Stimulated activated CD8-positive, alpha-beta memory T cell treated with anti-CD3 and anti-CD28 coated beads, Interleukin-15, amount 100 ng/mL, for 48 hours (primary cell): ENCODE measurements at places on chromosomes 12 and 14.

DNA sequence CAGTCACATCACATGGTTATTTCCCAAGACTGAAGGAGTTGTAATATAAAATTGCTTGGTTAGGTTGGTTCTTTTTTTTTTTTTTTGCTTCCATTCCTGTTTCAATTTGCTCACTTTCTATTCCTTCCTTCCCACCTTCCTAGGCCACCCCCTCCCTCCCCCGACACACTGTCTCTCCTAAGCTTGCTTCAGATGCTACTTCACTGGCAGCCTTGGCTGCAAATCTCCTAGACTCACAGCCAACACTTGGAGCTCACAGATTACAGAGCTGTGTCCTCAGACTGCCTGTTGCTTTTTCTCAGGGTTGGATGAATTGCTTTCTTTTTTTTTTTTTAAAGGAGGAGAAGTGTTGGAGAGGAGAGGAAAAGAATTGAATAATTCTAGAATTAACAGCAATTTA, 77.3 kb upstream of the GRIN2B start:
- DNase-seq = no peak

DNA sequence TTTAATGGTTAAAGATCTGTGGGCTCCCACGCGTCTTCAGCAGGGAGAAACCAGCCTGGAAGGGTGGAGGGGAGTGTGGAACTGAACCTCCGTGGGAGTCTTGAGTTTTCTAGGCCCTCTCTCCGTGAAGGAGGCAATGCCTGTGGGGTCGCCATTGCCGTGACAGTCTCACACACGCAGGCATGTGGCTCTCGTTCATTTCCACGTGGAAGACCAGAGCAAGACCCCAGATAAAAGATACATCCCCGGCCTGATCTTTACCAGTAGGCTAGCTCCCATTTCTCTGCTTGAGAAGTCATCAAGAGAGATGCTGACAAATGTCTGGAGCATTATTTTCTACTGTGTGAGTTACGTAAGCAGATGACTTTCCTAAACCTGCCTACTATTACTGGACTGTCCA, 491.7 kb upstream of the LMO3 start:
- DNase-seq = no peak

- DNase-seq = no peak
Observed at GRCh38 chr12:25115677-25116076, 79.3 kb downstream of the DNAI7 start.

DNA sequence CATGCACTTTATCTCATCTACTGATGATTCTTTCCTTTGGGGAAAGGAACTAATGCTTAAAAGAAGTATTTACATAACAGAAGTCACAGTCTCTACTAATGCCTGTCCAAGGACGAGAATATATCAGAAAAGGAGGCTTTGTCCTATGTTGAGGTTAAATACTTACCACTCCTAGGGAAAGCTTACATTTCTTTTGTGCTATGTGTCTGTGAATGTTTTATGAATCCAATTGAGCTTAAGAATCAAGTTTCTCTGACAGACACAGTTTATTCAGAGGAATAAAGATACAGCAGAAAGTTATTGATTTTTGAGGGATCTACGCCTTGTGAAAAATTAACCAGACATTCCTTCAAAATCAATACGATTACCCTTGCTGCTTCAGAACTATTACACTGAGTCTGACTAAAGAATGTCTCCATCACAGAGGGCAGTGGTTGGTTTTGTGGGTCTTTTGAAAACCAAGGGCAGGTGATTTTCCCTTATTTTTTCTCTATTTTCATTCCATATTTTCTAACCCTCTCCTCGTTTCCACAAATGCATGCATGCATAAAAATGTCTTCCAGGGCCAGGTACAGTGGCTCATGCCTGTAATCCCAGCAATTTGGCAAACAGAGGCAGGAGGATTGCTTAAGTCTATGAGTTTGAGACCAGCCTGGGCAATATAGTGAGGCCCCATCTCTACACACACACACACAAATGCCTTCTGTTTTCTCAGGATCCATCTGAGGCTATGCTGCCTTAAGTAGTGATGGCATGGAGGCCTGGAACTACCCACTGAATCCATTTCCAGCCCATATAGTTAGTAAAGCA, 1095.1 kb downstream of the GALC start:
- no peak for DNase-seq

- no peak for DNase-seq
Observed at GRCh38 chr14:58297412-58297761, 968 bp upstream of the ARID4A start.

DNA sequence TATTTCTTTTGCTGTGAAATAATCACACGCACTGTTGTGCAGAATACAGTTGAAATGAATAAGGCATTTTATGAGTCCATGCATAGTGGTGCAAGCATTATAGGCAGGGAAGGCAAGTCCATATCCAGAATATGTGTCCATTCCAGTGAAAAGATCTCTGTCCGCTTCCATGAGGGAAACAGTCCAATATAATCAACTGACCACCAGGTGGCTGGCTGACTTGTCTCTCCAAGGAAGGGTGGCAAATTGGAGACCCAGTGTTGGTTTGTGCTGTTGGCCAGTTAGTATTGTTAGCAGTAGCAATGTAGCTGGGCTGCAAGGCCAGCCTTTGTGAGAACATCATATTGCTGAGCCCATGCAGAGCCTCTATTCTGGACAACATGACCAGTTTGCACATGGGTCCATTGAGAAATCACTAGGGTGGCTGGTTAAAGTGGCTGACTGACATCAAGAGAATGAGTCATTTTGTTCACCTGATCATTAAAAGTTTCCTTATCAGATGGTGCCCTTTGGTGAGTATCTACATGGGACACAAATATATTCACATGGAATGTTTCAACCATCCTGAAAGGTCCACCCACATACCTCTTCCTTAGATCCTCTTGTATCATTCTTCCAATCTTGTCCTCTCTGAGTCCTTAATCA, 17.3 kb upstream of the YAF2 start:
- no peak for DNase-seq

DNA sequence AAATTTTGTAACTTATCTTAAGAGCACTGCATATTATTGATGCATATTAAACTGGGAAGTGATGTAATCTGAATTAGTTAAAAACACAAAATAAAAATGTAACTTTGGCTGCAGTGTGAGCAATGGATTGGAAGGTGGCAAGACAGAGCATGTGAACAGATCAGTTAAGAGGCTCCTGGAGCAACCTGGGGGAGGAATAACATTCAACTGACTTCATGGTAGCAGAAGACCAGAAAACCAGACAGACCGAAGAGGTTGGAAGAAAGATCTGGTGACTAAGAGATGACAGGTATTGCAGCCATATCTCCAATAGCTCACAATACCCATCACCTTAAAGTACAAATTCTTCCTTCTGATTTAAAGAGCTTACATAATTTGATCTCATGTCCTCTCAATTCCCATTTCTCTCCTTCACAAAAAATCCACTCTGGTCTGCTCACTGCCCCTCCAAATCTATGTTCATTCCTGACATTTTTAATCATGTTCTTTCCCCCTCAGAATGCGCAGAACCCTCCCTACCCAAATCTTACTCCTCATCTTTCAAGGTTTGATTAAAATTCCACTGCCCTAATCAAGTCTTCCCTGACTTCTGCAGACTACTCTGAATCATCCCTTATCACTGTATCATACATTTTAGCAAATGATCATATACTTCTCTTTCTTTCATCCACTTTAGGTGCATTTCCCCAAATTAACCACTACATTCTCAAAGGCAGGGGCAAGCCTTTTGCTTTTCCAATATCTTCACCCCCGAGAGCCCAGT, 51.5 kb downstream of the DUSP16 start:
- DNase-seq = no peak

DNA sequence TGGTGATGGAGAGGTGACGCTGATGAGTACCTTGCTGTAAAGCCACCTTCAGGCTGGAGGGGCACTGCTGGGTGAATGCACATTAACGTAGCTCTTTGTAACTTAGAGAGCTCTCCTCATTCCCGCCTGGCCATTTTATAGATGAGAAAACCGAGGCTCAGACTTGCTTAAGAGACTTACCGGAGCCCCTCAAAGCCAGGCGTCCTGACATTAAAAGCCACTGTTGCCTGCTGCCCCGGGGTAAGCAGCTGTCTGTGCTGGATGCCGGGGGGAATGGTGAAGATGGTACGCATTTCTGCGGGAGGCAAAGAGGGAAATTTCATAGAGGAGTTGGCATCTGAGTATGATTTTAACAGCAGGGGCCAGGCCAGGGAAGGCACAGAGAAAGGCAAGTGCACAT, 49.6 kb upstream of the VRK1 start:
- DNase-seq = no peak

DNA sequence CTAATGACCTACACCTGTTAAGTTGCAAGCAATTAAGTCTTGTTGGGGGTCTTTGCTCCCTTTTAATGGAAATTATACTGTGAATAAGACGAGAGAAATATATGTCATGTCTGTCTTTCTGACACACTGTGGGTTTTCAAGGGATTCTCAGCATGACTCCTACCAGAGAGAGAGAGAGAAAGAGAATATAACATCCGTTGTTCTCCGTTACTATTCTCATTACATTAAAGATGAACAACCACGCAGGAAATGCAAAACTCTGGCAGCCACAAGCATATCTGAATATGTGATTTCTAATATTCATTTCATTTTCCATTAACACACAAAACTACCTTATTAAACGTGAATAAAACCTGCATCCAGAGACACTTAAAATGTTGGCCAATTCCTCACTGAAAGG, 67.3 kb upstream of the EGLN3 start:
- DNase-seq = no peak

- no peak for DNase-seq
Observed at GRCh38 chr14:99792210-99792535, 1.0 kb upstream of the EML1 start.

DNA sequence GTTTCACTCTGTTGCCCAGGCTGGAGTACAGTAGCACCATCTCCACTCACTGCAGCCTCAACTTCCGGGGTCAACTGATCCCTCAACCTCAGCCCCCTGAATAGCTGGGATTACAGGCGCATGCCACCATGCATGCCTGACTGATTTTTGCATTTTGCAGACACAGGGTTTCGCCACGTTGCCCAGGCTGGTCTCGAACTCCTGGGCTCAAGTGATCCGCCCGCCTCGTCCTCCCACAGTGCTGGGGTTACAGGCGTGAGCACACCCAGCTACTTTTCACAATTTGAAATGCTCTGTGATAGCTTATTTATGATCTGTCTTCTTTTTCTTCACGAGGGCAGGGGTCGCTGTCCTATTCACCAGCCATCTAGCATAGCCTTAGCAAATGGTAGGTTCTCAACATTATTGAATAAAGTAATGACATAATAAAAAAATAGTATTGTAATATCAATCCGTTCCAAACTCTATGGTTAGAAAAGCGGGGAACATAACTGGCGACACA, 477 bp upstream of the DDX47 start:
- DNase-seq = no peak

GRCh38 chr14:74085047-74085637, 386 bp downstream of the LIN52 start:
- DNase-seq = peak; percentile 28

GRCh38 chr12:51814311-51815088, 34.0 kb downstream of the FIGNL2 start:
- peak; percentile 51 for DNase-seq

GRCh38 chr12:92216092-92216491, 70.4 kb upstream of the BTG1 start:
- DNase-seq = no peak

- no peak for DNase-seq
Observed at GRCh38 chr12:5171701-5172100, 128.0 kb downstream of the KCNA5 start.

DNA sequence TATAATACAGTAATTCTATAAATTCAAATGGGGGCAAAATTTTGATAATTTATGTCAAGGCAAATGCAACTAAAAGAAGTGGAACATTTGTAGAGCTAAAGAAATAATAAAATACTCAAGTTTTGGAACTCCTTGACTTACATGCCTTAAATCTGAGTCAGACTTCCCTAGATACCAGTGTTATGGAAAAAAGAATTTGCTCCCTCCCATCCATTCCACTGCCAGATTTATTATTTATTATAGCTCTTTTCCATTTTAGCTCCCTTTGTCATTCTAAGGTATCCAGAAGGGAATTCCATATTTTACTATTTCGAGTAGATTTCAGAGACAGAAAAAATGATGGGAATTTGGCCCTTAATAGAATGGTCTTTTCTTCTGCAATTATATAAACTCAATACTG, 44.0 kb downstream of the RHOJ start:
- no peak for DNase-seq

- DNase-seq = no peak
Observed at GRCh38 chr12:43255522-43256111, 296.4 kb downstream of the ADAMTS20 start.

DNA sequence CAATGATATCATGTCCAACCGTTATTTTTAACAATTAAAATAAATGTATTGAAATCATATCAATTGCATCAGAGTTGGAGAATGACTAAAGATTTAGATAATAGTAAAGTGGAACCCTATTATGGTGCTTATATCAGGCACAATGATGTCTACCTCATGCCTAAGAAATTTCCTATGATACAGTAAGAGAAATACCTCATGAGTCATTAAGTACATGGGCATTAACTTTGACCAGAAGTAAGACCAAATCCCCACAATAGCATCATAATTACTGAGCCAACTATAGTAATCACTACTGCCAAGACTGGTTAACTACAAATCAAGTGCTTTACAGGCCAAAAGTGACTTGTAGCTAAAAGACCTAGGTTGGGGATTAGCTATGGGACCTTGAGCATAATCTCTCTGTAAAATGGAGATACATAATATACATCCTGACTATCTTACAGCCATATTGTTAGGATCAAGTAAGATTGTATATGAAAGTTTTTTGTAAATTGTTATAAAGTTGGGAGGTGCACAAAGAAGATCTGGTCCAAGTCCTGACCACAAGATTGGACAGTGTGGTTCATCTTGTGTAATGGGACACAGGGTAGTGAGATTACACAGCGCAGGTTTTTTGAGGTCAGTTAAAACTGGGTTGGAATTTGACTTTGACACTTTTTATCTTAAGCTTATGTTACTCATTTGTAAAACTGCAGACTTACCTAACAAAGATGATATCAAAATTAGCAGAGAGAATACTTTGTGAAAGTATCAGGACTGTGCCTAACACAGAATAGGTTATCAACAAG, 60.5 kb downstream of the ERGIC2 start:
- DNase-seq = no peak

GRCh38 chr12:122837306-122838265, 2.3 kb downstream of the HIP1R start:
- DNase-seq = no peak

DNA sequence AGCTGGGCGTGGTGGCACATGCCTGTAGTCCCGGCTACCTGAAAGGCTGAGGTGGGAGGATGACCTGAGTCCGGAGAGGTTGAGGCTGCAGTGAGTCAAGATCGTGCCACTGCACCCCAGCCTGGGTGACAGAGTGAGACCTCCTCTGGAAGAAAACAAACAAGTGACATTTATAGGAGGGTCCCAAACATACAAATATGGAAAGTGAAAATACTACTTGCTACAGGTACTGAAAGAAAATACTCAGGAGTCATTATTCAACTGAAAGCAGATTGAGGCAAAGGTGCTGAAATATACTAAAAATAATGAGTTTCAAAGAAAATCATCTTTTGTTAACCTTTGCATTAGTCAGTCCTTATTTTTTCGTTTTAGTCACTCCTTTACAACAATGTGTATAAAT, 53.5 kb downstream of the ETV6 start:
- peak; percentile 7 for DNase-seq
